ENCODE measurements at places on chromosomes 12 and 14.

DNA sequence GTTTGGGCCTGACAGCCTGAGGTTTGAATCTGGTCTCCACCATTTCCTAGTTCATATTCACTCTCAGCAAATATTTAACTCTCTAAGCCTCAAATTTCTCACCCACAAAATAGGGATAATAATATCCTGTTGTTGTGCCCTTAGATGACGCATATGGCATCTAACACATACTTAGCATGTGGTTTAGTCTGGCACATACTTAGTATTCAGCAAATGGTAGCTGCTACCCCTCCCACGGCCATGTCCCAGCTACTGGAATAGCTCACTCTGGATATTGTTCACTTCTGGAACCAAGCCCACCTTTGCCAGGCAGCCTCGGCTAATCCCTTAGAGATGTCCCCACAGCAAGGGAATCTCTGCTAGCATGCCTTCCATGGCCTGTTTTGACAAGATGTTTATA lies 53.3 kb downstream of the BICD1 start:
- DNase-seq = no peak

GRCh38 chr14:90522571-90523191 lies 125.9 kb downstream of the CALM1 start:
- no peak for DNase-seq

- DNase-seq = no peak
Measured at GRCh38 chr12:64791036-64791435, 31.8 kb upstream of the GNS start.

- DNase-seq = no peak
Measured at GRCh38 chr12:13165617-13166041, 30.9 kb upstream of the EMP1 start.

- DNase-seq = no peak
Measured at GRCh38 chr12:103780093-103780440, 61.0 kb downstream of the NT5DC3 start.

DNA sequence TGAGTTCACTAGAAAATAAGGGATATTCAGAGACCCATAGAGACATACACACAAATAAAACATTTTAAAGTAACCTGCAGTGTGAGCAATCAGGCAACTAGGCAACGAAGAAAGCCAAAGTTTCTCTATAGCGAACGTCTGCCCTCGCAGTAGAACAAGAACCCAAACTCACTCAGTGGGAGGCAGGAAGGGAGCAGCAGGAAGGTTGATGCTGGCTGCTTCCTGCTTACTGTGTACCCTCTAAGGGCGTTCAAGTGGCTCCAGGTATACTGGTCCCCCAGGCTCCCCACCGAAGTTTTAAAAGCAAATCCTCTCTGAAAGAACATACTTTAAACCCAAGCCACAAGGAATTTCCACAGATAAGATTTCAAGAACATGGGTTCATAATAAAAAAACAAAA lies 249.3 kb downstream of the FOXN3 start:
- no peak for DNase-seq

DNA sequence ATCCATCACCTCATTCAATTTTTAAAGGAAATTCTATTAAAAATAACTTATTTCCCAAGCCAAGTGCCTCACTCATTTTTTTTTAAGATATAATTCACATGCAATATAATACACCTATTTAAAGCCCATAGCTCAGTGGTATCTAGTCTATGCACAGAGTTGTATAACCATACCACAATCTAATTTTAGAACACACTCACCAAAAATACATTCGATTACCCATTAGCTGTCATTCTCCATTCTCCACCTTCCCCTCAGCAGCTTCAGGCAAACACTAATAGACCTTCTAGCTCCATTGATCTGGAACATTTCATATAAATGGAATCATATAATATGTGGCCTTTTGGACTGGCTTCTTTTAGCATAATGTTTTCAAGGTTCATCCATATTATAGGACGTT lies 49.5 kb downstream of the CLMN start:
- DNase-seq = no peak

GRCh38 chr14:74720526-74720925 lies 7.6 kb downstream of the FCF1 start:
- no peak for DNase-seq

GRCh38 chr12:121579190-121579791 lies 1.5 kb downstream of the KDM2B start:
- peak; percentile 46 for DNase-seq

GRCh38 chr12:45315462-45315861 lies 99.6 kb downstream of the ANO6 start:
- DNase-seq = no peak

DNA sequence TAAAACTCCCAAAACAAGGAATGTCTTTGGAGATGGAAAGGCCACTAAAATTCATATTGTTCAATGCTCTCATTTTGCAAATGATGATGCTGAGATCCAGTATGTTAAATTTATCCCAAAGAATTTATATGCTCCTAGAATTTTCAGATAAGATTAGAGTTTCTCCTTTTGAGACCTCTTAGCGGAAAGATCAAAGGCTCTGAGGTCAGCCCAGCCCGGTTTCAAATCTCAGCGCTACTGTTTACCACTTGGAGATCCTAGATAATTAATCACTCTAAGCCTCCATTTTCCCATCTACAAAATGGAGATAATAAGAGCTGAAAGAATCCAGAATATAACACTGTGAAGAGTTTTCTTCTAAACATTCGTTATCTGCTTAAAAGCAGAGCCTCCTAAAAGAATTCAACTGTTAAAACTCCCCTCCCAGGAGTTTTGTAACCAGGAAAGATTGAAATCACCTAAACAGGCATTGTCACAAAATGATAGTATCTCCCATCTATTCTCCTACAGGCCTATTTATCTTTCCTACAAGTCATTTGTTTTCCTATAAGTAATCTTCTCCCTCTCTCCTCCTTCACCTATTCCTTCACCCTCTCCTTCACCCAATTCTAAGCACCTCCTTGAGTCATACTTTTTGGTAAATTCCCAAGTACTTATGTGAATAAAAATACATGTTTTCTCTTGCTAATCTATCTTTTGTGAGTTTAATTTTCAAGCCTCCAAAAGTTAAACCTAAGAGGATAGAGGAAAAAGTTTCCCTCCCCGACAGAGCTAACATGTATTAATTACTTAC lies 16.7 kb downstream of the DUSP6 start:
- DNase-seq = no peak

DNA sequence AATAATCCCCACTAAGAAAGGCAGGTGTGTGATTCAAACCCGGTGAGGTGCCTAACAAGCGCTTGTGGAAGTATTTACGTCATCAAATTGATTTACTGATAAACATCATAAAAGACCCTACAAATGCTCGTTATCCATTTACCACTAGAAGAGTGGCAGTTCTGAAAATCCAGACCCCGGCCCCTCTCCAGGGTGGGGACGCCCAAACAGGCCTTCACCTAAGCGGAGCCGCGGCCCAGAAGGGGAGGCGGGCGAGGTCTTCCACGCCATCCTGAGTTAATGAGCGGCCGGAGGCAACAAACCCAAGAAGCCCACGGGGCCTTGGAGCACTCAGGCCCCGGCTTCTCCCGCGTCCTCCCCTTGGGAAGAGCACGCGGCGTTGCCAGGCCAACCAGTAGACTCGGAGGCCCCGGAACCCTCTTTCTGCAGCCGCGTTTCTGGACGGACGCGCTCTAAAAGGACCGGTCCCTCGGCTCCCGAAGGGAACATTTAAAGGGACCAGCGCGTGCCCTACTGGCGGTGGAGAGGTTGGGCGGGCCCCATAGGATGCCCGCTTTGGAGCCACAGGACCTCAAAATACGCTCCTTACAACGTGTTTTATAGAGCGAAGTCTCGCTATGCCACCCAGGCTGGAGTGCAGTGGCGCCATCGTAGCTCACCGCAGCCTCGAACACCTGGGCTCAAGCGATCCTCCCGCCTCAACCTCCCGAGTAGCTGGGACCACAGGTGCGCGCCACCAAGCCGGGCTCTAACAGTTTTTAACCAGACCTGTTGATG lies 3.5 kb downstream of the PTPN21 start:
- peak; percentile 86 for DNase-seq

GRCh38 chr12:112162241-112162790 lies 37.0 kb downstream of the TRAFD1 start:
- no peak for DNase-seq

- DNase-seq = no peak
Measured at GRCh38 chr12:65205886-65206285, 36.5 kb downstream of the LEMD3 start.

DNA sequence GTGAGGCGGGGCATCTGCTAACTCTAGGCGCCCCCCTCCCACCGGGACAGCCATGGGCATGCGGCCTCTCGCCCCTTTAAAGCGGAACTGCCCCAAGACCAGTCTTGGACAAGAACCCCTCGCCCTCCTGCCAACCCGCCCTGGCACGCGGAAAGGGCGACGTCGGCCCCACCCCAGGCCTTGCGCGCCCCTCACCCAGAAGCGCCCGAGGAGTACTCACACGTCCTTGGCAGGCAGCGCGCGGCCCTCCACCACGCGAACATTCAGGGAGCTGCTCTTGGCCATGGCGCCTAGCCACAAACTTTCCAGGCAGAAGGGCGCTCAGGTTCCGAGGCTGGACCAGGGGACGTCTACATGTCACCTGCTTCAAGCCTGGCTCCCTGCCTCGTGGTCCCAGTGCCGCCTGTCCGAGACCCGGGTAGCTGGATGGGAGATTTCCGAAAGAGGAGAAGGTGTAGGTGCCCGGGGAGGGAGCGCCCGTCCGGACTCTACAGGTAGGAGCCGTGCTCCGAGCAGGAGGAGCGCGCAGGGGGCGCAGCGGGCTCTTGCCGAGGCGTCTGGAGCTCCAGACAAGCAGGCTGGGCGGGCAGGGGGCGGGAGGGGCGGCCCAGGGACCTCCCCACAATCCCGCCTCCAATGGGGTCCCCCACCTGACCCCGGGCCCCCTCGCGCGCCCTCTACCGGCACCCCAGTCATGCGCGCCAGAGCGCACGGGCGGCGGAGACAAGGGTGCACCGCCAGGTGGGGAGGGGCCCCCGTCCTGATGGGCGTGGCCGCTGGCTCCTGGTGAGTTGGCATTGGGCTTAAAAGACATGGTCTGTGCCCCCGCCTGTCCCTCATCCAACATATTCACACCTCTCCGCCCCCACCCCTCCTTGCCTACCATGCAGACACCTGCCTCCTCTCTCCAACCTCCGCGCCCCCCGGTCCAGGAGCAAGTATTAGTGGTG lies at the start of gene RASAL1:
Gene RASAL1 (minus strand): TSS at position 584 of the 950 bp plus-strand sequence. CDS start 299 bp downstream, at position 285.
- DNase-seq = peak; percentile 97

- no peak for DNase-seq
Measured at GRCh38 chr12:6053541-6053940, 70.9 kb downstream of the VWF start.

DNA sequence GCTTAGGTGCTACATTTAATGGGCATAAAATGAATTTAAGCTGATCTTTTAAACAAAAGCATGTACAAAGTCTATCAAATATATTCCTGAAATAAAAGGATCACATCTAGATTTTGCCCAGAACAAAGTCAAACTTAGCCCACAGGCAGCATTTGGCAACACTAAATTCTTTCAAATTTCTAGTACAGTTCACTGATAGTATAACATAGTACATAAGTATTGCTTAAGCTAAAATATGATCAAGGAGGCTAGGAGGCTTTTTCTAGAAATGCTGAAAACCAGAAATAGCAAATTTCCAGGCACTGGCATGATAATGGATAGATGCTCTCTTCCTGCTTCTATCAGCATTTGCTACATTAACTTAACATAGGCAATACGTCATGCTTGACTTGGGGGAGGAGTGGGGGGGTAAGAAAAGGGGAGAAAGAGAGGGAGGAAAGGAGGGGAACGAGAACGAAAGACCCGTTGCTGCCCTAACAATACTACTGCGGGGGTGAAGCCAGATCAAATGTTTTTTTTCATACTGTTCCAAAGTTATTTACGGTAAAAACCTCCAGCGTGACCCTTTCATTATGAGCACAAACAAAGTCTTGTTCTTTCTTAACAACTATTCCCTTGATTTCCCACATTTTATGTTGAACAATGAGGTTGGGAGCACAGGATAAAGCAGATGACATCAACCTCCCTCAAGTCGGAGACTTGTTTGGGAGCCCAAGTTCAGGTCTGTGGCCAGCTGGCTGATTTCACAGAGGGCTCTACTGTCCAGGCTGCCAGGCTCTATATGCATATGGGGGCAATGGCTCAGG lies 10.6 kb downstream of the TMED10 start:
- no peak for DNase-seq

DNA sequence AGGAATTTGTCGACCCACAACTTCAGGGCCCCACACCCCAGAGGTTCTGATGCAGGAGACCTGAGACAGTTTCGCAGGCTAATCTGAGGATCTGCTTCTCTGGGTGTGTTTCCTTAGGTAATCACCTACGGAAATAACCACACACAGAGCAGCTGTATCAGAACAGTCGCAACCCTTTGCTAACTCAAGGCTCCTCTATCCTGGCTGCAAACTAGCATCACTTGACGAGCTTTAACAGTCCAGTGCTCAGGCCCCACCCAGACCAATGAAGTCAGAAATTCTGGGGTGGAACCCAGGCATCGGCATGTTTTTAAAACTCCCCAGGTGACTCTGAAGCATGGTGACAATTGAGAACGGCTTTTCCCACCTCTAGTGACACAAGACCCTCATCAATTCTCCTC lies 20.7 kb downstream of the SLC7A7 start:
- no peak for DNase-seq

- DNase-seq = no peak
Measured at GRCh38 chr12:58502841-58503240, 417.5 kb downstream of the LRIG3 start.

- no peak for DNase-seq
Measured at GRCh38 chr14:67267576-67268328, 26.5 kb downstream of the PALS1 start.

- no peak for DNase-seq
Measured at GRCh38 chr14:28077021-28077420, 689.6 kb upstream of the FOXG1 start.

- DNase-seq = no peak
Measured at GRCh38 chr12:30580344-30580743, 115.3 kb downstream of the IPO8 start.

DNA sequence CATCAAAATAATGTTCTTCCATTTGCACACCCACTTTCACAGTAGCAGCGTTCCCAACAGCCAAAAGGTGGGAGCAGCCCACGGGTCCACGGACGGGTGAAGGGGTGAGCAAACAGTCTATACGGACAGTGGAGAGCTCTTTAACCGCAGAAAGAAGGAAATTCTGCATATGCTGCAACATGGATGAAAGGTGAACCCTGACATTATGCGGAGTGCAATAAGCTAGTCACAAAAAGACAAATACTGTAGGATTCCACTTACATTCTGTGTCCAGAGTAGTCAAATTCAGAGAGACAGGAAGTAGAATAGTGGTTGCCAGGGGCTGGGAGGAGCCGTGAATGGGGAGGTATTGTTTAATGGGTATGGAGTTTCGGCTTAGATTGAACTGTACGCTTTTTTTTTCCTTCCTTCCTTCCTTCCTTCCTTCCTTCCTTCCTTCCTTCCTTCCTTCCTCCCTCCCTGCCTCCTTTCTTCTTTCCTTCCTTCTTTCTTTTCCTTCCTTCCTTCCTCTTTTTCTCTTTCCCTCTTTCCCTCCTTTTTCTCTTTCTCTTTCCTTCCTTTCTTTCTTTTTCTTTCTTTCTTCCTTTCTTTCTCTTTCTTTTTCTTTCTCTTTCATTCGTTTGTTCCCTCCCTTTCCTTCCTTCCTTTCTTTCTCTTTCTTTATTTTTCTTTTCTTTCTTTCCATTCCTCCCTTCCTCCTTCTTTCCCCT lies 15.8 kb upstream of the ANKRD9 start:
- no peak for DNase-seq

Measured in H9 (cell line).